ENCODE measurements at places on chromosomes 12 and 14. TPM values are rescaled to one million over a fixed set of nuclear protein-coding genes. Genes with fewer than 3 reads are reported as not detected.
A peak's percentile ranks its signal among the peaks of the same experiment; 100 is the strongest.

GRCh38 chr12:93879476-93880421, 202.6 kb downstream of the CRADD start:
- no peak overlapping the region for H3K27ac ChIP-seq
- no peaks in the 10 kb centered on the region for H3K27me3 ChIP-seq
- no peak overlapping the region for H3K4me3 ChIP-seq
- H3K36me3 ChIP-seq, result no peaks in the 10 kb centered on the region

DNA sequence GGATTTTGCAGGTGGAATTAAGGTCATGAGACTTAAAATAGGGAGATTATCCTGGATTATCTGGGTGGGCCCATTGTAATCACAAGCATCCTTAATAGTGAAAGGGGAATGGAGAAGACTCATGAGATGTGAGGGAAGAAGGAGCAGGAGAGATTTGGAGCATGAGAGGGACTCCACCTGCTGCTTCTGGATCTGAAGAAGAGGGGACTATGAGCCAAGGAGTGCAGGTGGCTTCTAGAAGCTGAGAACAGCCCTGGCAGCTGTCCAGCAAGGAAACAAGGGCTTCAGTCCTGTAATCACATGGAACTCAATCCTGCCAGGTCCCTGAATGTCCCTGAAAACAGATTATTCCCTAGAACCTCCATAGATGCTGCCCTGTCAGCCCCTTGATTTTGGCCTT, 67.8 kb downstream of the PELI2 start:
- no peak overlapping the region for H3K27ac ChIP-seq
- DNase-seq, result no peak
- no peaks in the 10 kb centered on the region for H3K27me3 ChIP-seq
- H3K4me3 ChIP-seq, result no peak overlapping the region
- no peaks in the 10 kb centered on the region for H3K36me3 ChIP-seq
- no peaks in the 10 kb centered on the region for H3K4me1 ChIP-seq

GRCh38 chr12:109052414-109053323, at the start of gene USP30:
Gene USP30 (plus strand): TSS chr12:109052576. CDS start chr12:109052679, 103 bp downstream.
- H3K36me3 ChIP-seq, result 0 out of 3 replicates have a peak, but pooled peaks cover 2% of the 10 kb centered on the region
- DNase-seq, result peak; percentile 92
- H3K27ac ChIP-seq, result peak within 1 kb of the TSS; percentile 63
- H3K27me3 ChIP-seq, result no peaks in the 10 kb centered on the region
- peaks cover 2% of the 10 kb centered on the region for H3K4me1 ChIP-seq
- peak within 1 kb of the TSS; percentile 94 for H3K4me3 ChIP-seq

DNA sequence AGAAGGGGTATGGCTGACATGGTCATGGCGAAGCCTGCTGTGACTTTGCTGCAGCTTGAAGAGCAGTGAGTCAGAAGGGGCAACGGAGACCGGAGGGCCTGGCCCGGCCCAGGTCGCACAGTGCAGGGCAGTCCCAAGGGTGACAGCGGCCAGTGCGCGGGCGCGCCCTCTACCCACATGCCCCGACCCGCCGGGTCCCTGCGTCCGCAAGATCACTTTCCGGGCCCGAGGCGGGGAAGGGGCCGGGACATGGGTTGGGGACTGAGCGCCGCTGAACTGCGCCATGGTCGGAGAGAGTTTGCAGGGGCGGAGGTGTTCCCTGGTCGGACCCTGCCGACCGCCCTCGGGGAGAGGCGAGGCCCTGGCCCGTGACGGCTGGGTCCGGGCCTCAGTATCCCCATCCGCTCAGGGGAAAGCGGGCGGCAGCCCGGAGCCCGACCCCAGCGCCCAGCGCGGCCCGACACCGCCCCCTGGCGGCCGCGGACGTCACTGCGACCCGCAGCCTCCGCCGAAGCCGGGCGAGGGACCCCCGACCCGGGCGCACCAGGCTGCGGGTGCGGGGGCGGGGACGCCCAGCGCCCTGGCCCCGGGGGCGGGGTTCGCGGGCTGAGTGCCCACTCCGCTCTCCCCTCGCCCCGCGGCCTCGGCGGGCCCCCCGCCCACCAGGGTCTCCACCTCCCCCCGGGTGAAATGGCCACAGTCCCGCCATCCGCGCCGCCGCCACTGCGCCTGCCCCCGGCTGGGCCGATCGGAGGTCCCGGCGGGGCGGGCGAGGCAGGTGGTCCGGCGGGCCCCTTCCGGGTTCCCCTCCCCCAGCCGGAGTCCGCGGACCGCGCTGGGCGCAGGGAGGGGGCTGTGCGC, 7.2 kb upstream of the ANKRD9 start:
- peak overlapping the region; percentile 61 for H3K4me3 ChIP-seq
- no peaks in the 10 kb centered on the region for H3K36me3 ChIP-seq
- H3K27me3 ChIP-seq, result no peaks in the 10 kb centered on the region

DNA sequence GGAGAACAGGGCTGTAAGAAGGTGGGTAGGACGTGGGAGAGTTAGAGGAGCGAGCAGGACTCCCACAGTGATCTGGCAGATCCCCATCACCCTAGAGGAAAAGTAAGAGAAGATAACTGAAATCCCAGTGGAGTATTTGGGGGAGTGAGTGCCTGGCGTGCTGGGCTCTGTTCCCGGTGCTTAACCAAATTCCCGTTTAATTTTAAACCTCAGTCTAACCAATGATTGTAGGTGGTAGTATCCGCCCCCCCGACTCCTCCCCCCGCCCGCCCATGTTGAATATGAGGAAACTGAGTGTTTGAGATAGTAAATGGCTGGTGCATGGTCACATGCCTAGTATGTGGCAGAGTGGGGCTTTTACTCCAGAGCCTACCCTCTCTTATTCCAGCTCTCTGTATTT, 1.2 kb downstream of the TARBP2 start:
- H3K27ac ChIP-seq, result peak overlapping the region; percentile 97
- H3K27me3 ChIP-seq, result no peaks in the 10 kb centered on the region
- peaks cover 40% of the 10 kb centered on the region for H3K4me1 ChIP-seq
- no peak for DNase-seq
- H3K4me3 ChIP-seq, result peak overlapping the region; percentile 79

DNA sequence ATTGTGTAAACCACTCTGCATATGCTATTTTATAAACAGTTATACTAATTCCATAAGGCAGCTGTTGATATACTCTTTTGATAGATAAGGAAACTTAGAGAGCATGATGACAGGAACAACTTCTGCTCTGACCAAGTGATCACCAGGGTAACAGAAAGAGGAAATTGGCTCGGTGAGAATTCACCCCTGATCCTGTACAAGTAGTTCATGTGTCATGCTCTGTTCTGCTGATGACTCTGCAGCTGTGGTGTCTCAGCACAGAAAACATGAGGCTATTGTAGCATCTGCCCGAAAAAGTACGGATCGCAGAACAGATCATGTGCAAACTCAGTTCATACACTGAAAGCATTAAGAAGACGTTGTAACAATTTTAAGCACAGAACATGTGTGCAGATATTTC, 345.0 kb downstream of the LRIG3 start:
- no peaks in the 10 kb centered on the region for H3K4me1 ChIP-seq
- DNase-seq, result no peak
- H3K4me3 ChIP-seq, result no peak overlapping the region
- H3K27ac ChIP-seq, result no peak overlapping the region
- no peaks in the 10 kb centered on the region for H3K36me3 ChIP-seq
- H3K27me3 ChIP-seq, result no peaks in the 10 kb centered on the region

GRCh38 chr14:89131004-89131750, 285.9 kb downstream of the FOXN3 start:
- H3K27ac ChIP-seq, result no peak overlapping the region
- H3K27me3 ChIP-seq, result no peaks in the 10 kb centered on the region
- no peaks in the 10 kb centered on the region for H3K36me3 ChIP-seq
- DNase-seq, result no peak
- H3K4me3 ChIP-seq, result no peak overlapping the region
- H3K4me1 ChIP-seq, result no peaks in the 10 kb centered on the region

DNA sequence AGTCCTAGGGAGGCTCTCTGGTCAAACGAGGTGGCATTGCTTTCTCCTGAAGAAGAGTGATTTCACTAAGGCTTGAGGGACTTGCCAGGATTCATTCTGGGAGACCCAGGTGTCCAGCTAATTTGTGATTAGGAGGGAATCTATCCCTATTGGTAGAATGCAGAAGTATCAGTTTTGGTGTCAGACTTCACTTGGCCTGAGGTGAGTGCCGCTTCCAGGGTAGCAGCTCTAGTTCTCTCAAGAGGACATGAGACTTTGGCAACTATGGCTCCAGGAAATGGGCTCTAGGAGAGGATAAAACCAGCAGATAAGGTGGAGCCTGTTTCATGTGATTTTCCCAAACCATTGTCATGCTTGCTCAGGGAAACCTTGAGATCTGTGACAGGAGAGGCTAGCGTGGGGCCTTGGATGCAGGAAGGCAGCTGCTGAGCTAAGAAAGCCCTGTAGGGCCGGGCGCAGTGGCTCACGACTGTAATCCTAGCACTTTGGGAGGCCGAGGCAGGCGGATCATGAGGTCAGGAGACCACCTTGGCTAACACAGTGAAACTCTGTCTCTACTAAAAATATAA, 11.6 kb upstream of the TMEM117 start:
- H3K27ac ChIP-seq, result no peak overlapping the region
- no peak overlapping the region for H3K4me3 ChIP-seq
- no peaks in the 10 kb centered on the region for H3K27me3 ChIP-seq
- H3K4me1 ChIP-seq, result no peaks in the 10 kb centered on the region
- H3K36me3 ChIP-seq, result no peaks in the 10 kb centered on the region

DNA sequence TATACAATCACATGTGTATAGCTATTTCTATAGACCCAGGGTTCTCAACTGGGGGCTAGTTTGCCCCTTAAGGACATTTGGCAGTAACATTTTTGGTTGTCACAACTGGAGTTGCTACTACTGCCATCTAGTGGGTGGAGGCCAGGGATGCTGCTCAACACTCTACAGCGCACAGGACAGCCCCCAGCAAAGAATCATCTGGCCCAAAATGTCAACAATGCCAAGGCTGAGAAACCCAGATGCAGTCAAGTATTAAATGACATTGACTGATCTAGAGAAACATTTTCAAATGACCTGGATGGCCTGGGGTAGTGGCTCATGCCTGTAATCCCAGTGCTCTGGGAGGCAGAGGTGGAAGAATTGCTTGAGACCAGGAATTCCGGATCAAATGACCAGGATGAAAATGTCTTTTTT, 5.8 kb downstream of the WSB2 start:
- 0 out of 2 replicates have a peak, but pooled peaks cover under 1% of the 10 kb centered on the region for H3K4me1 ChIP-seq
- H3K36me3 ChIP-seq, result peaks cover 19% of the 10 kb centered on the region
- no peak overlapping the region for H3K27ac ChIP-seq
- H3K27me3 ChIP-seq, result no peaks in the 10 kb centered on the region
- DNase-seq, result peak; percentile 52
- no peak overlapping the region for H3K4me3 ChIP-seq

DNA sequence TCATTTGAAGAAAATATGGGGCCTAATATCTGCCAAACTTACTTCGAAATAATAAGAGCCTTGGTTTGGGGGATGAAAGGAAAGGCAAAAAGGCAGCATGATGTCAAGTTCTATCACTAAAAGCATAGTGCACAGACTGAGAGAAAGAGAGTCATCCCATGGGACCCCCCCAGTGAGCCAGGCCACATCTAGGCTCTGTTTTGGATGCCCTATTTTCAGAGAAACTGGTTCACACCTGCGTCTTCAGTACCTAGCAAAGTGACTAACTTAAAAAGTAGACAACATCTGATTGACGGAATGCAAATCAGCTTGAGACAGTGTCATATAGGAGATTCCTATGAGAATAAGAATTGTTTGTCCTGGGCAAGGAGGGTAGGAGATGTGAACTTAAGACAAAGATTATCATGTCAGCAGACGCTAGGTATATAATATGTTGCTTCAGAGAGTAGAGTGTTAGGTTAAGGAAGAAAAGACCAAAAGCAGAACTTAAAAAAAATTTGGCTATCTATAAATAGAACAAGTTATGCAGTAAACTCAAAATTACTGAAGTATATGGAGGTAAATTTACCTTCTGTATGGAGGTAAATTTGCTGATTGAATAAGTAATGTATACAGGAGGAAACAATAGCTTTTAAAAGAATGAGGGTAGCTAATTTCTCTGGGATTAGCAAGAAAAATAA, 148.2 kb downstream of the SLC41A2 start:
- 0 out of 2 replicates have a peak, but pooled peaks cover 5% of the 10 kb centered on the region for H3K27me3 ChIP-seq
- H3K4me3 ChIP-seq, result no peak overlapping the region
- no peak overlapping the region for H3K27ac ChIP-seq
- H3K36me3 ChIP-seq, result no peaks in the 10 kb centered on the region

GRCh38 chr12:49661191-49661590, 37.8 kb downstream of the PRPF40B start:
- H3K4me1 ChIP-seq, result peaks cover 13% of the 10 kb centered on the region
- H3K36me3 ChIP-seq, result peaks cover 10% of the 10 kb centered on the region
- no peak overlapping the region for H3K4me3 ChIP-seq
- no peak overlapping the region for H3K27ac ChIP-seq

DNA sequence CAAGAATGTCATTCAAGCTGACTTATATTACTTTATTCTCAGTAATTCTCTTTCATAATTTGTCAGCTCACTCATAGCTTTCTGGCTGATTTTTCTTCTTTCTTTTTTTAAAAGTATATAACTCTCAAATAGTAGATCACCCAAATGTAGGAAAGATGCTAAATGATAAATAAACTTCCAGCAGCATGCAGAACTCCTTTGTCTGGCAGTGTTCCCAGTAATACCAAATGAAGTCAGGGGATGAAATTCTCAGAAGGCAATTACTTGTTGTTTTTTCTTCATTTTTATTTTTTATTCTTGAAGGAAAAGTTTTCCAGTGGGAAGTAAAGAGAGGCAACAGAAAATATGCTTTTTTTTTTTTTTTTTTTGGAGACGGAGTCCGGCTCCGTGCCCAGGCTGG, 133.3 kb upstream of the SLCO1C1 start:
- H3K27me3 ChIP-seq, result no peaks in the 10 kb centered on the region
- H3K4me3 ChIP-seq, result no peak overlapping the region
- no peaks in the 10 kb centered on the region for H3K36me3 ChIP-seq
- no peak overlapping the region for H3K27ac ChIP-seq
- H3K4me1 ChIP-seq, result no peaks in the 10 kb centered on the region
- no peak for DNase-seq

DNA sequence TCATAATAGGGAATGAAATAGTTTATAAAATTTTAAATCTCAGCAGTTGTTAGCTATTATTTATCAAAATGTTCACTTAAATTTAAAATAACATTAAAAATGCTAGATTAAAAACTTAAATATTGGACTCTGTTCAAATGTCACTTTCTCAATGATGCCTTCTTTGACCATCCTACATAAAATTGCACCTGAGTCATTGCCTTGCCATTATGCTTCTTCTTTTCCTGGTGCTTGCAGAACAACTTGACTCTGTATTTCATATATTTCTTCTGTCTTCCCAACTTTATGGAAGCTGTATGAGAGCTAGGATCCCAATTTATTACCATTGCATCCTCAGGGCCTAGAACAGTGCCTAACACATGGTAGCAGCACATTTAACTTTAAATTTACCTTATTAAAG, 37.3 kb upstream of the CPM start:
- H3K36me3 ChIP-seq, result no peaks in the 10 kb centered on the region
- H3K27ac ChIP-seq, result no peak overlapping the region
- no peaks in the 10 kb centered on the region for H3K4me1 ChIP-seq
- no peak overlapping the region for H3K4me3 ChIP-seq

FOXG1 gene
- total RNA-seq, result 3.0 TPM

AVPR1A gene
- 0.02 TPM for total RNA-seq

DDX54 gene
- total RNA-seq, result 132 TPM

C12orf50 gene
- not detected for total RNA-seq

All from K562 (cell line).